ENCODE measurements at places on chromosomes 4 and X.

- no peak for DNase-seq
These were observed 56.3 kb downstream of the PPEF2 start for GRCh38 chr4:75845992-75846391.

DNA sequence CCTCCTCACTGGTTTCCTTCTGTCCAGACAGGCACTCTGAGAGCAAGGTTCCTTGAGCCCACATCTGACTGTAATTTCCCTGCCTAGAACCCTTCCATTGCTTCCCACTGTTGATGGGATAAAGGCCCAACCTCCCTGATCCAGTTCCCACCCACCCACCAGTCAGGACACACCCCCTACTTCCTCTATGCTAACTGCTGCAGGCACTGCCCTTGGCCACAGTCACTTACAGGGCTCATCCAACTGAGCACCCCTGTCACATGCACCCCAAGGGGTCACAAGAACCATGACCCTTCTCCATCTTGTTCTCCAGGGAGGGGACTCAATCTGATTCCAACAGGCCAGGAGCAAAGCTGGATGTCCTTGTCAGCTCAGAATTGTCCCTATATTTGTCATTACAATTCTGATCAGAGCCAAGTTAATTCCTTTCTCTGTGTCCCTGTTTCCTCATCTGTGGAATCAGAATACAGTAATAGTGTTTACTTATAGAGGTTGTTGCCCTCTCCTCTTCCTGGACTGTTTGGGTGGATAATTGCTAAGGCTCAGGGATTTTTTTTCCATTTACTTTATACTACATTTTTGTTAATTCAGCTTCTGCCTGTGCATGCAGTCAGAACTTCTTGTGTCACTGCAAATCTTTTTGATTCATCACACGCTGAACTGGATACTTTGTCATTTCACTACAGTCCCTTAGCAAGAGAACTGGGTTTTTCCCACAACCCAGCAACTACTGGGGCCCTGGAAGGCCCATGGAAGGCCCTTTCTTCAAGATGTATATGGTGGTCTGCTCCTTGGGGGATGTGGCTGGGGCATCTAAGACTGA lies 105.6 kb upstream of the MAMLD1 start:
- DNase-seq: no peak

DNA sequence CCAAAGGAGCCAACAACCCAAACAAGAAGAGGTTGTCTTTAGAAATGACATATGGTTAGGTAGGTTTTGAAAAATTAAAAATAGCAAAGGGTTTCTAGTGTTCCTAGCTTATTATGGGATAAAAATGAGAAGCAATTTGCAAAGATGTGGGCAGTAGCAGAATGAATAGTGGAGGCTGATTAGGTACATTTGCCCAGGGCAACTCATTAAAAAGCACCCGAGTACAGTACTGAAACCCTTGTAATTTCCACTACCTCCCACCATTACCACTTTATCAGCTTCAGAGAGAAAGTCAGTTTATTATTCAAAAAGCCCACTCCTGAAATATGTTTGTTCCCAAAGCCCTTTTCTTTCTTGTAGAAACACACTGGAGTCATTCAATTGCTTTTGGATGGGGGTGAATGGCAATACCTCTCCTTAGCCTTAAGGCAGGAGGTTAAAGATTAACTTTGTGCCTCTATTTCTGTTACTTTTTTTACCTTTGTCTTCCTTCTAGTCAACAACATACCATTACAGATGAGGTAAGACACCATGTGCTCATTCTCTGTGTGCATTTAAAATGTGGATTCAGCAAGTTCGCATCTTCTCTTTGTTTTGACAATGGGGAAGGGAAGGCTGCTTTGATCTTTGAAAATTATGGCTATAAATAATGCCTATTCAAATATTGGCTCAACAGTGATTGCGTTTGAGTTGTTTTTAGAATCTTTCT lies 353.8 kb upstream of the CASK start:
- no peak for DNase-seq

DNA sequence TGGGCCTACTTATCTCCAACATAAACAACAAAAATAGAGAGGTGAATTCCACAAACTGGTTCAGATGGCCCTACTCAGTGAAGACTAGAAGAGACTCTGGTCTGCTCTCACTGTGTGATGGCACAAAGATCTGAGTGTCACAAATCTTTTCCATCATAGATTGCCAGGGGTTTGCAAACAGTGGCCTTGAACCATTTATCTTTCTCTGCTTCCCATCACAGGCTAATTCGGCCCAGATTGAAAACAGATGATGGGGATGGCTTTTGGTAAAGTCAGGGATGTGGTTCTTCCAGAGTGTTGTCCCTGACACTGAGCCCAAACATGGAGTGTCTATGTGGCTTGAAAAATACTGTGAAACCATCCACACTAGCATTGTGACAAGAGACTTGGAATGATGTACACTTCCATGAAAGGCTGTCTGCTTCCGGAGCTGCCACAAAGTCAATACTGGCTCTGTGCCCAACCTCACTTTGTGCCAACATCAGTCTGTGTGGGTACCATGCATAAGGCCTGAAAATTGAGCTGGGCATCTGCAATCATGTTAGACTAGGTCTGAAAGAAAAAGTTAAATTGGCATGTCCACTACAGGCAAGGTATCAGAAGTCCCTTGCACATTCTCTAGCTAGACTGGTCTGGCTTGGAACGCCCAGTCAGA lies 25.2 kb upstream of the PLAC1 start:
- DNase-seq: no peak

GRCh38 chr4:109005523-109005922 lies 242.7 kb upstream of the ETNPPL start:
- no peak for DNase-seq

- no peak for DNase-seq
These were observed 1585.3 kb upstream of the TENM3 start for GRCh38 chr4:180657881-180658280.

- DNase-seq: no peak
These were observed 2.7 kb downstream of the JAKMIP1 start for GRCh38 chr4:6197433-6198174.

- no peak for DNase-seq
These were observed 100.8 kb downstream of the ZAR1 start for GRCh38 chr4:48590884-48591283.

DNA sequence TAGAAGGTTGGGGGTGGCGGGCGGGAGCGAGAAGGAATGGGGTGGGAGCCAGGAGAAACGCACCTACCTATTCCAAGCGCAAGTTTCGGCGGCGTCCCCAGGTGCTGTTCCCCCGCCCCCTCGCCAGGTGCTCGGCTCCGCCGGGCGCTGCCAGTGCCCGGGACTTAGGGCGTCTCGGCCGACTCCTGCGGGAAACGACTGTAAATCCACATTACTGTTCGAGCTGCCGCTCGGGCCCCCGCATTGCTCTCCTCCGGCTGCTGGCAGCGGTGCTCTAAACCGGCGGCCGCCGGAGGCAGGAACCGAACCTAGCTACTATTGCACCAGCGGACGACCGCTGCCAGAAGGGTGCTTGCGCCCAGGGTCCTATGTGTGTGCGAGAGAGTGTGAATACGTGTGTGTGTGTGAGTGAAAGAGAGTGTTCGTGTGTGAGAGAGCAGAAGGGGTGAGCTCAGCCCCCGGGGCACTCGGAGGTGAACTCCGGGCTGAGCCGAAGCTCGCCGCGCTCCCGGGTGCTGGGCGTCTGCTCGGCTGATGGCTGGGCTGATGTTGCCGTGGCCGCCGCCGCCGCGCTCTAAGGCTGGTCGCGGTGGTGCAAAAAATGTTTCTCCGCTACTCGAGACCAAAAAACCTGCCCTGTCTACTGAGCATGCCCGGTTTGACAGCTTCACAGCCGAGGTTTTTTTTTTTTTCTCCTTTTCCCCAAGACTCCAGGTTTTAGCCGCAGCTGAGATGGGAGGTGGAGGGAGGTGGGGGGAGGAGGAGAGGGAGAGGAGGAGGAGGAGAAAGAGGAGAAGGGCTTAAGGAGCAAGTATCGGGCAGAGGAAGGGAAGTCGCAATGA lies 115.7 kb upstream of the TEX13C start:
- no peak for DNase-seq

- DNase-seq: no peak
These were observed 88.2 kb upstream of the USP9X start for GRCh38 chrX:40996886-40997530.

- DNase-seq: no peak
These were observed 183.1 kb upstream of the GALNT7 start for GRCh38 chr4:172985552-172985951.

DNA sequence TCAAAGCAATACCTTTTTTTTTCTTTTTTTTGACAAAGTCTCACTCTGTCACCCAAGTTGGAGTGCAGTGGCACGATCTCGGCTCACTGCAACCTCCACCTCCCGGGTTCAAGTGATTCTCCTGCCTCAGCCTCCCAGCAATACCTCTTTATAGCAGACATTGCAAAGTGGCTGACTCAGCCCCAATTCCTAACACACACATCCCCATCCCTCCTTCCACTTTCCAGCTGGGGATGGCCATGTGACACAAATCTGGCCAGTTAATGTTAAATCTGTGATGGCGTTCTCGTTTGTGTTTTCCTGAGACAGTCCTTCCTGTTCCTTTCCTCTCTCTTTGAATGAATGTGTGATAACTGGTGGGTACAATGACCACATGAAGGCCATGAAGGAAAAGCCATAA lies 276.2 kb upstream of the KLF3 start:
- DNase-seq: no peak

- no peak for DNase-seq
These were observed 517.1 kb upstream of the ZFP42 start for GRCh38 chr4:187478292-187479140.

- no peak for DNase-seq
These were observed 841.6 kb upstream of the FRG1 start for GRCh38 chr4:189098932-189099696.

DNA sequence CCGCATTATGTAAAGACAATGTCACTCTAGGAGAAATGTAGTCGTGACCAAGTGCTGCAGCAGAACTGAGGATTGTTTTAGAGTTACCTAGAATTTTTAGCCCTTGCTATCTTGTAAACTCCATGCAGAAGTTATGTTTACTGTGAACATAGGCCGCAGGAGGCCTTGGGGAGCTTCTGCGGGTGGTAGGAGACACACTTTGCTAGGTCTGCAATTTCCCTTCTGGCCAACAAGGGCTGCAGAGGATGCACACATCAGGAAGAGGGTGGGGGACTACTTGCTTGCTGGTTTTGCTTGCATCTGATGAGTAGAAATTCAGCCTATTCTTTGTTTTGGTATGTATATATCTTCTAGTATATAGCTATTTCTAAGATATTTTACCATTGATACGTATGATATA lies 23.1 kb downstream of the BANK1 start:
- no peak for DNase-seq

- no peak for DNase-seq
These were observed 324.1 kb downstream of the DHX15 start for GRCh38 chr4:24260133-24260715.

DNA sequence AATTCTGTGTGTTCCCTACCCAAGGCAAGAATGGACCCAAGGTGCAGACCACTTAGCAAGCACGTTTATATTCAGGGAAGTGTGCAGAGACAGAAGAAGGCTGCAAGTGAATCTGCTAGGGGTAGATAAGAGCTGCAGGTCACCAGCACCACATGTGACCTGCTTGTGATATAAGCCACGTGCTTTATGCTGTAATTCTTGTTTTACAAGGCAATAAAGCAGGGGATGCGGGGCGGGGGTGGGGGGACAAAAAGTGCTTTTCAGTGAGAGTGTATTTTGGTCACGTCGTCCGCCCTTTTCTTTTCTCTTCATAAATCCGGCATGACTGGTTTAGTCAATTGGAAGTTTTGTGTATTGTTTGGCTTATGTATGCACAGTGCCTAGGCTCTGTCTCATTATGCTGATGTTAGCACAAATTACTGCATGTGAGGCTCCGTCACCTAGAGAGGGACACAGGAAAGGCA lies 192.7 kb downstream of the RBMX2 start:
- DNase-seq: no peak

- DNase-seq: no peak
These were observed 242.8 kb upstream of the NDST4 start for GRCh38 chr4:115356176-115356575.

GRCh38 chr4:16205298-16206164 lies 20.7 kb downstream of the TAPT1 start:
- no peak for DNase-seq

- no peak for DNase-seq
These were observed 41.0 kb upstream of the SCD5 start for GRCh38 chr4:82839624-82840023.

GRCh38 chr4:87679449-87680169 lies 29.5 kb downstream of the DMP1 start:
- DNase-seq: no peak

GRCh38 chr4:40630335-40631021 lies 814 bp upstream of the RBM47 start:
- no peak for DNase-seq
